ENCODE measurements at places on chromosomes 3 and 15.

DNA sequence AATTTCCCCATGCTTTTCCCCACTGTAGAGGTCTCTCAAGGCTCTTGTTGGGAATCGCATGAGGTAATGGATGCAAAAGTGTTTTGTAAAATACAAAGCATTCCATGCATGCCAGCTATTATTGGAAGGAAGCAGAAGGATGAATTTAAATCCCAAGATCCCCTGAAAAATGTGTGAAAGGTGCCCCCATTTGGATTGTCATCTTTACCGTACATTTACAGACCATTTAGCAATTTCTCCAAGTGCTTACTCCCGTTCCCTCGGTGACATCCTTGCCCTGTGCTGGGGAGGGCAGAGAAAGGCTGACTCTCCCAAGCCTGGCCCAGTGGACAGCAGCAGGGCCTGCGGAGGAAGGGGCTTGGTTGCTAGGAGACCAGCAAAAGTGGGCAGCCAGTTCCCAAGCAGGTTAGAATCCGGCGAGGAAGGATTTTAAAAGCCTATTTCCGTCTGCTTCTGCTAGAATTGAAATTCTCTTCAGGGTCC is 31.1 kb upstream of the NEO1 start:
- DNase-seq: no peak

GRCh38 chr3:172103724-172104123 is 64.3 kb downstream of the FNDC3B start:
- DNase-seq: no peak

DNA sequence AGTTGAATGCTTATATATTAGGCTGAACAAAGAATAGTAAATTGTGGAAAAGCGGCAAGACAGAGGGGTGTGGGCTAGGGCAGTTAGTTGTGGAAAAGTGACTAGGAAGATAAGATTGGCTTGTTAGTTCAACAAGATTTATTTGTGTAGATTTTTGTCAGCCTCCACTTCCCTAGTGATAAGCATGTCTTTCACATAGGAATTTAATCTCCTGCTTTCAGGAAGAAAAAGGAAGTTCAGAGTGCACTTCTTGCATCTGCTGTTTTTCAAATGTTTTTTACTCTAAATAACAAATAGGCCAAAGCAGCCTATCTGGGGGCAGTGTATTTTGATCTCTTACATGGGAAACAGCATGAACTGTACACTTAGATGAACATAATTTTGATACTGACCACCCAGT is 919.9 kb downstream of the NAALADL2 start:
- no peak for DNase-seq

- peak; percentile 45 for DNase-seq
These were observed 2.5 kb downstream of the EFCC1 start for GRCh38 chr3:129003578-129004112.

DNA sequence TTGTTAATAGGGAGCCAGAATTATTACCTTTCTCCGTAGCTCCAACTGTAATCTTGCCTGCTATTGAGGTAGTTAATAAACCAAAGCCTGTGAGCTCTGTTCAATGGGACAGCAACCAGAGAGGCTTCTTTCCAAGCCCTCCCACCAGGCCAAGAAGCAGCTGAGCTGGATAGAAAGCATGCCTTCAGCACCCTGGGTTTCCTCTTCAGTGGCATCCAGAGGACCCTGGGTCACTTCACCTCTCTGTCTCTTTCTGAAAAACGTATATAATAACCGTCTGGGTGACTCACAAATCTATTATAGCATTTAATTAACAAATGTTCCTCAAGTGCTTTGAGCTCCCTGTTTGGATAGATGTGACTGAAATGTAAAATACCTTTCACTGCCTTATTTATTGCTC is 420.0 kb downstream of the LPP start:
- no peak for DNase-seq

DNA sequence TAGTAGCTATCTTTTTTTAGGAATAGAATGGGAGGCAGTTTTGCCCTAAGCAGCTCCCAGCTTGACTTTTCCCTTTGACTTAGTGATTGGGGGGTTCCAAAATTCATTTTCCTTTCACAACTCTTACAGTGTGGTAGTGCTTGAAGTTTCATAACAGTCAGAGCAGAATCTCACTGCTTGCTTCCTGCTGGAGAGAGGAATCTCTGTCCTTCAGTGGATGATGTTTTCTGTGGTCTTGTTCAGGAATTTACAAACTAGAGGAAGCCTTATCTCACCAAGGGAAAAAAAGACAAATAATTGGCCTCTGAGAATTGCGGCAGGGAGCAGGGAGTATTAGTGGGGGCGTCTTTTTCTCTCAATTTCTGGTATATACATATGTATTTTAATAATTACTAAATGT is 326.6 kb upstream of the C2CD4B start:
- no peak for DNase-seq

- no peak for DNase-seq
These were observed 27.7 kb downstream of the C15orf39 start for GRCh38 chr15:75229191-75230015.

GRCh38 chr3:37074178-37074577 is 80.9 kb downstream of the MLH1 start:
- no peak for DNase-seq

DNA sequence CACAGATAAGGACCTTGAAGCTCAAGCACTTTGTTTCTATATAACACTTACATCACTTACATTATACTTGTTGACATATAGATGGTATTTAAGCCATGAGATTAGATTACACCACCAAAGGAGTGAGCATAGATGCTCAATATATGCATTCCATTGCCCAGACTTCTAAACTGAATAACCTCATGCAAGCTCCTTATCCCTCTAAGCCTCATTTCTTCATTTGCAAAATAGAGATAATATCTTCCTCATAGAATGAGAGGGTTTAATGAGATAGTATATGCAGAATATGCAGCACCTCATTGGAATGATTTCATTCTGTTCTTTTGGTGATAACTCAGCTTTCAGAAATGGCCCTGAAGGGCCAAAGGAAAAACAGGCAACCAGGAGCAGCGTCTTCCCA is 18.5 kb downstream of the NLGN1 start:
- no peak for DNase-seq

- no peak for DNase-seq
These were observed 6.8 kb downstream of the USP4 start for GRCh38 chr3:49333091-49333490.

GRCh38 chr3:152026033-152026556 is 152.7 kb downstream of the SUCNR1 start:
- no peak for DNase-seq

DNA sequence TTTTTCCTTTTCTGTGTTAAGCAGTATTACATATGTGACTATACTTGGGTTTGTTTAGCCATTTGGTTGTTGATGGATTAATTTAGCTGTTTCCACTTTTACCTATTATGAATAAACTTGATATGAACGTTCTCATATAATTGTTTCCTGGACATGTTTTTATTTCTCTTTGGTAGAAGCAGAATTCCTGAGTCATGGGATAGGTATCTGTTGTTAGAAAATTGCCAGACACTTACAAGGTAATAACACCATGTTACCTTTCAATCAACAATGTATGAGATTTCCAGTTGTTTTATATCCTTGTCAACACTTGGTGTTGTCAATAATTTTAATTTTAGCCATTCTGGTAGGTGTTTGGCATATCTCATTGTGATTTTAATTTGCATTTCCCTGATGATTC is 475.4 kb downstream of the IGSF11 start:
- DNase-seq: no peak

Measured in stimulated activated CD4-positive, alpha-beta T cell treated with anti-CD3 and anti-CD28 coated beads, Interleukin-12 subunit alpha, Interleukin-12 subunit beta, amount 100 ng/mL, for 4 hours (primary cell).